ENCODE measurements at places on chromosomes 11 and 22. TPM values are rescaled to one million over a fixed set of nuclear protein-coding genes. Genes with fewer than 3 reads are reported as not detected.
A peak's percentile ranks its signal among the peaks of the same experiment; 100 is the strongest.

Gene GNB1L
- 3.9 TPM for total RNA-seq

Gene SORL1
- 14.3 TPM for total RNA-seq

GRCh38 chr22:39275814-39276439 lies 31.1 kb upstream of the PDGFB start:
- no peak for ATAC-seq

GRCh38 chr22:40198733-40199132 lies 21.0 kb downstream of the TNRC6B start:
- ATAC-seq: no peak

- peak; percentile 11 for ATAC-seq
These were observed 119.3 kb upstream of the OR9Q1 start for GRCh38 chr11:57904376-57904775.

DNA sequence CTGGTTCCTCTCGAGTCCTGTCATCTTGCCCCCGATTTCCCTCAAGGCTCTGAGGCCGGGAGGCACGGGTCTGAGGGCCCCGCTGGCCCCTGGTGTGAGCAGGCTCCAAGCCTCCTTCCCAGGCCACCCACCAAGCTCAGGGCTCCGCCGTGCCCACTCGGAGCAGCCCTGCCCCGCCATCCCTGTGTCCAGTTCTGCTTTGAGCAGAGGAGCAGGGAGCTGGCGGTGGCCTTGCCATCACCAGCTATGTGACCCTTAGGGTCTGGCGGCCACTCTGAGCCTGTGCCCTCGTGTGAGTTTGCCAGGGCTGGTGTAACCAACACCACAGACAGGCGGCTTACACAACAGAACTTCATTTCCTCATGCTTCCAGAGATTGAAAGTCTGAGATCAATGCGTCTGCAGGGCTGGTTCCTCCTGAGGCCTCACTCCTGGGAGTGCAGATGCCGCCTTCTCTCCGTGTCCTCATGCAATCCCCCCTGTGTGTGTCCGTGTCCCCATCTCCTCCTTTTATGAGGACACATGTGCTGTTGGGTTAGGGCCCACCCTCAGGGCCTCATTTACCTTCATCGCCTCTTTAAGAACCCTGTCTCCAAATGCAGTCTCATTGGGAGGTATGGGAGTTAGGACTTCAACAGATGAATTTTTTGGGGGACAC lies 36.5 kb upstream of the CELSR1 start:
- no peak for ATAC-seq

DNA sequence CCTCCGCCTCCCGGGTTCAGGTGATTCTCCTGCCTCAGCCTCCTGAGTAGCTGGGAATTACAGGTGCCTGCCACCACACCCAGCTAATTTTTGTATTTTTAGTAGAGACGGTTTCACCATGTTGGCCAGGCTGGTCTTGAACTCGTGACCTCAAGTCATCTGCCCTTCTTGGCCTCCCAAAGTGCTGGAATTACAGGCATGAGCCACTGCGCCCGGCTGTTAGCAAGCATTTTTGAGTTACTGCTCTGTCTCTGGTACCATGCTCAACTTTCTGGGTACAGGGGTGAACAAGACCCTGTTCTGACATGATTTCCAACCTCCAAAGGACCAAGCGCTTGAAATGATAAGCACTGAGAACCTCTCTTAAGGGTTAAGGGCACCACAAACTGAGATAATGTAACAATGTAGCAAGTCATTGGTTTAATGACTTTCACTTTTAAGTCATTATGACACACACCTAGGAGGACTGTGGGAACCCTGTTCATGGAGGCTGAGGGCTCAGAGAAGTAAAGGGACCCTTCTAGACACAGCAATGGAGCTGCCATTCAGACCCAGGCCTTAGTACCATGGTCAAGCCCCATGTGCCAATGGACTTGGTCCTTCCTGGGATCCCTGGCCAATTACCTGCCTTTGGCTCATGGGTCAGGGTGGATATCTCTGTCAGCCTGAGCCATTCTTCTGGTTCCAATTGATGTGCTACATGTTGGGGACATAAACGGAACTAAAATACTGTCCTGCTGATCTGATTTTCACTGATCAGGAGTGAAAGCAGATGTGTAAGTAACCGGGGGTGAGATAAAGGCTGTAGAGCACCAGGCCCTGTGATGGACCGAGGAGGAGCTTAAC lies 11.6 kb downstream of the SLC3A2 start:
- no peak for ATAC-seq

GRCh38 chr11:1270476-1270875 lies 39.0 kb downstream of the TOLLIP start:
- peak; percentile 14 for ATAC-seq

- no peak for ATAC-seq
These were observed 40.6 kb upstream of the MN1 start for GRCh38 chr22:27842201-27842600.
